Stimulated activated CD4-positive, alpha-beta T cell treated with anti-CD3 and anti-CD28 coated beads, TNF-alpha, amount 100 ng/mL, for 24 hours (primary cell): ENCODE measurements at places on chromosomes 1 and 21.
A peak's percentile ranks its signal among the peaks of the same experiment; 100 is the strongest.

DNA sequence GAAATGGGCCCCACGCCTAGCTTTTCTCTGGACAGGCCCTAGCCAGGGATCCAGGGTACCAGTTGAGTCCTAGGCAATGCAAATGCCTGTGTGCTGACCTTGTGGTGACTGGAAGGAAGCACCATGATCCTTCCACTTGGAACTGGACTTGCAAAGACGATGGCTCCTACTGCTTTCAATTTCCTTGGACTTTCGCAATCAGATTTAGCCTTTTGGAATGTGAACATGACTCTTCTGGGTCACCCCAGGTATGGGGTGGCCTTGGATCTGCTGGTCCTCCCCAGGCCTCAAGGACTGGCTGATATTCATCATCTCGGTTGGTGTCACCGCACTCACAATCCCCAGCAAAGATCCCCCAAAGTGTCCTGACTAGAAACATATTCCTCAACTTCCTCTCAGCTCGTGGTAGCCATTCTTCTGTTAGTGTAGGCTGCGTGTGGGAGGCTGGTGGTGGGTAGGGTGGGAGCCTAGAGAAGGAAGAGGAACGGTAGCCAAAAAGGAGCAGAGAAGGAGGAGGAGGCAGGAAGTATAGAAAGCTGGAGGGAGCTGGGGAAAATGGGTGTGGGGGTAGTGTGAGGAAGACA, 130.5 kb downstream of the PPIAL4G start:
- no peak for DNase-seq

GRCh38 chr21:44734026-44734745, 22.8 kb upstream of the TSPEAR start:
- DNase-seq, result no peak

- no peak for DNase-seq
Observed at GRCh38 chr1:227903614-227904501, 43.9 kb downstream of the WNT9A start.

DNA sequence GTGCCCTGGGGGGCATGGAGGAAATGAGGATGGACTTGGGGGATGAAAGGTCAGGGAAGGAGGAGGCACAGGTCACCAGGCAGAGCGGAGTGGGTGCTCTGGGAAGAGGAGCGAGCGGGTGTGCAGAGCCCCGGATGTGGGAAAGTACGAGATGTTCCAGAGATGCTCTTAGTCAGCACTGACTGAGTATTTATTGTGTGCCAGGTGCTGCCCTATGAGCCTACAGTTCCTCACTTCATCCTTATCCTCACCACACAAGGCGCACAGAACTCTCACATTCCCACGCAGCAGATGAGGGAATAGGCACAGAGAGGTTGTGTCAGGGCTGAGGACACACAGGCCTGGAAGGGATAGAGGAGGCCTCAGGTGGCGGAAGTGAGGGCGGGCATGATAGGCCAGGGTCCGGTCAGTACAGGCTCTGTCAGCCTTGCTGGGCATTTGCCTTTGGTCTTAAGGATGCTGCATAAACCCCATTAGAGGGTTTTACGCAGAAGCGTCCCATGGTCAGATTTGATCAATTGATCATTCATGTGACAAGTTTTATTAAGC, 77.3 kb downstream of the ARHGEF10L start:
- no peak for DNase-seq

GRCh38 chr1:200033511-200034261, 6.2 kb downstream of the NR5A2 start:
- DNase-seq, result no peak

GRCh38 chr1:69967245-69967766, 238.1 kb downstream of the LRRC40 start:
- no peak for DNase-seq

DNA sequence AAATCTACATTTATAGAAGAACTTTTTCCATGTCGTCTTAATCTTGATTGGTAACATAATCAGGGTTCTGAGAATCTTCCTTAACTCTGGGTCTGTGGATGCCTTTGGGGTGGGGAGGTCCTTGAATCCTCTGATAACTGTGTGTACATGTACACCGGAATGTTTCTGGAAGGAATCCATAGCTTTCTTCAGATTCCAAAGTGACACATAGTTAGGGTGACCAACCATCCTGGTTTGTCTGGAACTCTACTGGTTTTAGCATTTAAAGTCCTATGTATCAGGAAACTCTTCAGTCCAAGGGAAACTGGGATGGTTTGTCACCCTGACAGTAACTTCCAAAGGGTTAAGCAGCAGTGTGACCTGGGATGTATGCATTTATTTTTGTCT, 16.8 kb downstream of the STRIP1 start:
- DNase-seq, result no peak

DNA sequence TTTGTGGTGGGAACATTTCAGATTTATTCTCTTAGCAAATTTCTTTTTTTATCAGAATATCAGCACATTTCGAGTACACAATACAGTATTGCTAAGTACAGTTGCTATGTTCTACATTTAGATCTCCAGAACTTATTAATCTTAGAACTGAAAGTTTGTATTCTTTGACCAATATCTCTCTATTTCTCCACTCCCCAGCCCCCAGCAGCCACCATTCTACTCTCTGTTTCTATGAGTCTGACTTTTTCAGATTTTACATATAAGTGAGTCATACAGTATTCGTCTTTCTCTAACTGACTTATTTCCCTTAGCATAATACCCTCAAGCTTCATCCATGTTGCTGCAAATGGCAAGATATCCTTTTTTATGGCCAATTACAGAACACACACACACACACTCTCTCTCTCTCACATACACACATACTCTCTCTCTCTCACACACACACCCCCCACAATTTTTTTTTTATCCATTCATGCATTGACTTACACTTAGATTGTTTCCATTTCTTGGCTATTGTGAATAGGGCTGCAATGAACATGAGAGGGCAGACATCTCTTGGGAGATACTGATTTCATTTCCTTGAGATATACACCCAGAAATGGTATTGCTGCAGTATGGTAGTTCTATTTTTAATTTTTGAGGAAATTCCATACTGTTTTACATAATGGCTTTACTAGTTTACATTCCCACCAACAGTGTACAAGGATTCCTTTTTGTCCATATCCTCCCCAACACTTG, 15.7 kb downstream of the RPTN start:
- peak; percentile 4 for DNase-seq

DNA sequence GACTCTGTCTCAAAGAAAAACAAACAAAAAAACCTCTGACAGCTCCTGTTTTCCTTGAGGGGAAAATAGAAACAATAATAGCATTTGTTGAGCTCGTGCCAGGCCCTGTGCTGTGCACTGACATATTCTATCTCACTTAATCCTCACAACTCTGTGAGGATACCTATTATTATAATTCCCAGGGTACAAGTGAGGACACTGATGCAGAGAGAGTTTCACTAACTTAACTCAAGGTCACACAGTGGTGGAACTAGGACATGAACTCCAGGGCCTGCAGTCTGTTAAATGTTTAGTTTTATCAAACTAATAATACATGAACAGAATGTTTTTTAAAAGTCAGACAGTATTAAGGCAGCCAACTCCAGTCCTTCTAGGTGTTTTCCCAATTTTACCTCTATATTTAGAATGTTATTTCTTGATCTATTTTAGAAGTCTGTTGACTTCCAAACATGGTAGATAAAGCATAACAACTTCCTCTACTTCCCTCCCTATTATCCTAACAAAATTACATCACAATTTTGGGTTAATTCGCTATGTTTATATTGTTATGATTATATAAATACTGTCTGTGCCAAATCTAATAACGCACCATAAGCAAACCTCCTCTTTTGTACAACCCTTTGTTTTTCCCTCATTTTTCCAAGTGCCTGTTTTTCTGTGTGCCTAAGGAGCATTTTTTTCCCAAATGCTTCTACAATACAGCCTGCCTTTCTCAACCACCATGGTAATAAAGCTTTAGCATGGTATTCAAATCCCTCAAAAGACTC, 4.9 kb downstream of the FNDC5 start:
- DNase-seq, result no peak

DNA sequence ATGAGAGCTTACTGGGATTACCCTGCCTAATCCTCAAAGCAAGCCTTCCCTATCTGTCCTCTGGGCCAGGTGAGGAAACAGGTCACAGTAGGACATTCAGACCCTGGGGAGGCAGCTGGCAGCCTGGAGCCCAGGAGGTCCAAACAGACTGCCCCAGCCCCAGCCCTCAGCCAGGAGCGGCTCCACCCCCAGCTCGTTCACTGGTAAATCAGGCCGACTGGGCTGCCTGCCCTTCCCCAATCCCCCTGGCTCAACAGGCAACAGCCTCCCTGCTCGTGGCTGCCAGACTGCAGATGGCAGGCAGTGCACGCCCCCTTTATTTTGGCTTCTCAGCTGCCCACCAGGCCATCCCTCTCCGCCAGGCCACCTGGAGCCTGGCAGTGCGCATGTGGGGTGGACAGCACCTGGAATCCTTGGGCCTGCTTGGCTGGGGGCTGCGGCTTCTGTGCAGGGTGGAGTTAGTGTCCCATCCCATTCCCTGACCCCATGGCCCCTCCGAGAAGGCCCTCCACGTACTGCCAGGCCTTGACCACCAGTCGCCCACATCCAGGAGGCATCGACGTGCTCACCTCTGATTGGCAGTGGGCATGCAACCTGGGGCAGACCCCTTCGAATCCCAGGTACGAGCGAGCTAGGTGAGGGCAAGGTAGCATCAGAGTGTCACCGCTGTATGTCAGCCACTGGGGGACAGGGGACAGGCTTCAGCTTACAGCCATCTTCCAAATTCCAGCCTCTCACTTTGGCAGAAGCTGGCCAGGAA, 11.2 kb upstream of the ZNF670 start:
- DNase-seq, result no peak

- DNase-seq, result no peak
Observed at GRCh38 chr1:119285482-119285881, 83.1 kb upstream of the HAO2 start.

DNA sequence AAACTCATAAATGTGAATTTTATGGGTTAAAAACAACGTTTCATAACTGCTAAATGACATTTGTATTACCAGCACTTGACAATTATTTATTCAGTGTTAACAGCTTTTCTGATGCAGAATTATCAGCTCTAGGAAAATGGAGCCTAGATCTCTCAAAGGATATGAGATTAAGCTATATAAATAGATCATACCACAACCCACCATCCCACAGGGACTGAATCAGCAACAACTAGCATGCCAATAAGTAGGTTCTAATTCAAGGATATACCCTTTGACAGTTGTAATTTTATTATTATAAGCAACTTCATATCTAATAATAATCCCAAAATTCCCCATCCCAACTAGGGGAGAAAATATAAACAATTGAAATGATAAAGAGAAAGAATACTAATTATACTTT, 275.4 kb upstream of the RGS18 start:
- DNase-seq, result no peak

DNA sequence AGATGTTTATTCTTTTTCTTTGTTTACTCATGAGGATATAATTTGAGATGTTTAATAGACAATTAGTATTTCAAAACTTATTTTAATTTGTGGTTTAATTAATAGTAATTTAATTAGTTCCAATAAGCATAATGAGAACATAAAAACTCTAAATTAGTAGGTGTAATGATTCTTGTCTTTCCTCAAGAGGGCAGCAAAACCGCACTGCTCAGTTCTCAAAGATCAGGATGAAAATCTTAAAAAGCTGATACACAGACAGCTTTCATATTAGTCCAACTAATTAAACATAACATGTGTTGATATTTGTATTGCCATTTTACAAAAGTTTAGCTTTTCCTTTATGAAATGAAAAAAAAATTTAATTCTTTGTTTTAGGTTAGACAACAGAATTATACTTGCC, 106.7 kb upstream of the C21orf91 start:
- DNase-seq, result no peak

DNA sequence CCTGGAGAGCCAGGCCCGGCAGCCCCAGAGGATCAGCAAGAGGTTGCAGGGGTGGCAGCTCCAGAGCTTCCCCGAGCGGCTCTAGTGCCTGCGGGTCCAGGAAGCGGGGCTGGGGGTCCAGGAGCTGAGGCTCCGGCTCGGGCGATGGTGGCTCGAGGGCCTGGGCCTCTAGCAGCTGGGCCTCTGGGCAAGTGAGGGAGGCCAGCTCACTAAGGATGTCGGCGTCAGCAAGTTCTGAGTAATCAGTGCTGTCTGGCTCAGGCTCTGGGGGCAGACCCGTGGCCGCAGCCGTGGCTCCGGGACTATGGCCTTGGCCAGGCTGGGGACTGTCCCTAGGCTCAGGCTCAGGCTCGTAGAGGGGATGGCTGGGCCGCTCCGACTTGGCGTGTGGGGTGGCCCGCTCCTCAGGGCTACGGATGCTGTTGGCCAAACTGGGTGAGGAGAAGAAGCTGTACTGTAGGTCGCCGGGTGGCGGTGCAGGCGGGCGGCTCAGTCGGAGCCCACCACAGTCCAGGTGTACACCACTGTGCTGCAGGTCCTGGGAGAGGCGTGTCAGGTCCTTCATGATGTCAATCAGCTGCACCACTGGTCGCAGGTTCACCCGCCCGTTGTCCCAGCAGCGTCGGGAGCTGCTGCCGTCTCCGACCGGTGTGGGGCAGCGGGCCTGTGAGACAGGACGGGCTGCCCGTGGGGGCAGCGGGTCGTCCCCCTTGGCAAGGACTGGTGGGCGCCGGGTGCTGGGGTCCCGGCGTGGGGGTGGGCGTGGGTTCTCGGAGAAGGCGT, 52.6 kb downstream of the AHDC1 start:
- DNase-seq, result no peak

DNA sequence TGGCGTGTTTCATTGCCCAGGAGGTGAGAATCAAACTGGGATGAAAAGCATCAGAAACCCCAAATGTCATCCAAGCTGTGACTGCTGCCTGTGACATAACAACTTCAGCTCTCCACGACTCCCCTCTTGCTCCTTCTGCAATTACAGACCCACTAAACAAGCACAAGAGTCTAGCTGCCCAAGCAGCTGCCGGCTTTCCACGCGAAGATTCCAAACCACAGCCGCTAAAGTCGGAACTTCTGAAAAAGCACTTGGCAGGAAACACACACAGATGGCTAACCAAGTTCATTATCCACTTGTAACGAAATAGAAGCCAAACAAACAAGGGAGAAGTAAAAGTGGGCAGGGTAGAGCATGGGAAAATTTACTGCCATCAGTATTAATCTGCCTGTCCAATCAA, 198.1 kb downstream of the SLC35F3 start:
- no peak for DNase-seq

GRCh38 chr1:219659005-219659600, 46.2 kb upstream of the ZC3H11B start:
- DNase-seq, result no peak

GRCh38 chr21:43808367-43808766, 19.0 kb downstream of the RRP1 start:
- DNase-seq, result no peak

GRCh38 chr1:24946861-24947658, 17.0 kb upstream of the RUNX3 start:
- no peak for DNase-seq

GRCh38 chr1:163450986-163451385, 129.2 kb downstream of the NUF2 start:
- no peak for DNase-seq

- no peak for DNase-seq
Observed at GRCh38 chr1:82366689-82367088, 566.0 kb downstream of the ADGRL2 start.

DNA sequence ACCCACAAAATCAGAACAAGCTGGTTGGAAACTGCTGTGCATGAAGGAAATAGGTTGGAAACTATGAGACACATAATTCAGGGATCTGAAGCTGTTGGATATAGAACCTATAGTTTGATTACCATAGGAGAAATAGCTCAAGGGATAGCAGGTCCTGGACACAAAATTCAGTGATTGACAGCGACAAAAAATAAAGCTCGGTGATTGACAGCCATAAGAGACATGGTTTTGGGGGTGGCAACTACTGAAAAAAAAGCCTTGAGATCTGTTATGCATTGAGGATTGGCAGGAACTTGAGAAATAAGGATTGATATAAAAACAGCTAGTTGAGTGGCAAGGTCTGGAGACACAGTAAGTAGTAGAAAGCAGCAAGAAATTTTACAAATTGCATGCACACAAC, at the start of gene KRTAP25-1:
Gene KRTAP25-1, minus strand, starts transcription at position 300 of the 400 bp plus-strand sequence. Its CDS starts 24 bp downstream, at position 276.
- no peak for DNase-seq
